Left ventricle myocardium superior (tissue), 1 donor: ENCODE measurements at places on chromosomes 12 and 14. TPM values are rescaled to one million over a fixed set of nuclear protein-coding genes. Genes with fewer than 3 reads are reported as not detected.

The CPNE6 gene
- total RNA-seq = not detected

The FOXG1 gene
- total RNA-seq = not detected

The TIMELESS gene
- 2.0 TPM for total RNA-seq

The P2RX2 gene
- not detected for total RNA-seq

The AICDA gene
- not detected for total RNA-seq

The GPX2 gene
- total RNA-seq = not detected

The SMCO2 gene
- not detected for total RNA-seq

The SIX4 gene
- total RNA-seq = 1.6 TPM

The USP44 gene
- 1.0 TPM for total RNA-seq

The SP1 gene
- total RNA-seq = 30.1 TPM

The LRRC10 gene
- 50.8 TPM for total RNA-seq

The GSC gene
- total RNA-seq = 0.20 TPM

The C12orf54 gene
- total RNA-seq = not detected

The ADCK1 gene
- total RNA-seq = 11.0 TPM
